ENCODE measurements at places on chromosomes 11 and 22.

- no peak for DNase-seq
These were observed 12.5 kb upstream of the APOL5 start for GRCh38 chr22:35705141-35705540.

DNA sequence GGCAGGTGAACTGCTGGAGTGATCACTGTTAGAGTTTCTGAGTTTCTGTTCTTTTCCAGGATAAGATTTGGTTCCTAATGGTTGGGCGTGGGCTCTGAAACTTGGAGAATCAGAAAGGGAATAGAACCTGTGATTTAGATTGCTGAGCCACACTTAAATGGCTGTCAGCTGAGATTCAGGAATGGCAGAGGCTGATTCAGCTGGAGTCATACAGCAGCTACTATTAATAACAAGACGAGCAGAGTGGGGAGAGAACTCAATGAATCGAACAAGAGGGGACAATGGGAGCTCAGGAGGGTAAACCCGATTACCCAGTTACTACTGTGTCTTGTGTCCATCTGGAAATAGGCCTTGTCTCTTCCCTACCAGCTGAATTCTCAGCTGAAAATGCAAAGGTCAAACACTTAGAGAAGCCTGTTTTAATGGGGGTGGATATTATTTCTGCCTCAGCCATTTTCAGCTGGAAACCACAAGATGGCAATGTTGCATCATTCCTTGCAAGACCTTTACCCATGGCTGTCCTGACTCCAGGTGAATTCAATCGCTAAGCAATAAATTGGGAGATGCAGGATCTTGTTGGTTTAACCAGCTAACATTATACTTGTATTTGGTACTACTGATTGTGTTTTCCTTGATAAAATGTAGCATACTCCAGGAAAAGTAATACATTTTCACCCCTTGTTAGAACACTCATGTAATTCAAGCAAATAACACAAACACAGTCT, 104.5 kb upstream of the RAG2 start:
- no peak for DNase-seq

DNA sequence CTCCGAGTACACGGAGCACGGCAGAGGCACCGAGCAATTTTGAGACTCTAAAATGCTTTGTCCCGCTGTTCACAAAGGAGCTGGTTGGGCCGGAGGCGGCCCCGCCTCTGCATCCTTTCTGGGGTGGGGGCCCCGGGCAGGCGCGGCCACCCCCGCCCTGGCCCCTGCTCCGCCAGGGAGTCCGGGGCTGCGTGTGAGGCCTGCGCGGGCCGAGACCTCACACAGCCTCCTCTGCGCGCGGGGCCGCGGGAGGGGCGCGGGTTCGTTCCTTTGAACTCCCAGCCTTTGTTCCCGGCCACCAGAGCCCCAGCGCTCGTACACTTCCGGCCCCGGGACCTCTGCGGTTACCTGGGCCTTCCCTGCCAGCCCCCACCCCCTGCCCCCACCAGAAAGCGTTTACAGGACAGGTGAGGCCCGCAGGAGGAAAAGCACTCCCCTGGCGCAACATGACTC, 1.6 kb downstream of the FGF19 start:
- peak; percentile 75 for DNase-seq

GRCh38 chr11:126956635-126957034, 43.9 kb downstream of the KIRREL3 start:
- no peak for DNase-seq

GRCh38 chr11:720642-721246, 14.7 kb downstream of the EPS8L2 start:
- peak; percentile 87 for DNase-seq

DNA sequence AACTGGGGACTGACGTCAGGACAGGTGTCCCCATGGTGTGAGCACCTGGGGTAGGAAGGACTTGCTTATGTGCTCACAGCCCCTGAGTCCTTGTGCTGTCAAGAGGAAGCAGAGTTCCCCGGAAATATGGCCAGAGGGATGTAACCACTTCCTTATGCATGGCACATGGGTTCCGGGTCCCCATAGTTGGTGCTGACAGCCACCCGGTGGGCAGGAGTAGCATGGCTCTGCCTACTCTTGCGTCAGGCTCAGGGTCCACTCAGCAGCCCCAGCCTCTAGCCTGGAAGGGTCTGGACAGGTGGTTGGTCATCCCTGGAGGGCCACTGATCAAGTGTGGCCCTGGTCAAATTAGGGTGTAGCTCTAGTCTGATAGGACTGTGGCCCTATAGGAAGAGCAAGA, 42.8 kb upstream of the CCND1 start:
- DNase-seq = no peak

- DNase-seq = no peak
These were observed 2.0 kb upstream of the RRAS2 start for GRCh38 chr11:14360976-14361375.

DNA sequence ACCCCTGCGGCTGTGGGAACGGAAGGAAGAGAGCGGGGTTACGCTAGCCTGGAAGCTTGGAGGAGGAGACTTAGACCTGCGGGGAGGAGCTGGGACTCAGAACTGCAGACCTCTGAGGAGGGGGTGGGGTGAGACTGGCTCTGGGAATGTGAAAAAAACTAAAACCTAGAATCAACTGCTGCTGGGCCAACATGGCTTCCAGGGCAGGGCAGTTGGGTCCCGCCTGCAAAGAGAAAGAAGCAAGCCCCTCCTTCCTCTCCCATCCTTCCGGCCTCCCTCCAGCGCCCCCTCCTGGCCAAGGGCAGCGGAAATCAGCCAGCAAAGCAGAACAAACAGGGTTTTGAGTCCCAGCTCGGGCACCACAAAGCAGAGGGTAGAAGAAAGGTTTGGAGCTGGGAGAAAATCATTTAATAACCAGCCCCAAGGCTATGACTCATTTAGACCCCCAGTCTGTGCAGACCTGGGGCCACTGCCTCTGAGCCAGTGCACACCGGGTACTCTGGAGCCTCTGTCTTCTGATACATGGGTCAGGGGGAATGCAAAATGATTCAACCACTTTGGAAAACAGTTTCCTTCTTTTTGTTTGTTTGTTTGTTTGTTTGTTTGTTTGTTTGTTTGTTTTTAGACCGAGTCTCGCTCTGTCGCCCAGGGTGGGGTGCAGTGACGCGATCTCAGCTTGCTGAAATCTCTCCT, 7.3 kb upstream of the NCF4 start:
- DNase-seq = peak; percentile 93

DNA sequence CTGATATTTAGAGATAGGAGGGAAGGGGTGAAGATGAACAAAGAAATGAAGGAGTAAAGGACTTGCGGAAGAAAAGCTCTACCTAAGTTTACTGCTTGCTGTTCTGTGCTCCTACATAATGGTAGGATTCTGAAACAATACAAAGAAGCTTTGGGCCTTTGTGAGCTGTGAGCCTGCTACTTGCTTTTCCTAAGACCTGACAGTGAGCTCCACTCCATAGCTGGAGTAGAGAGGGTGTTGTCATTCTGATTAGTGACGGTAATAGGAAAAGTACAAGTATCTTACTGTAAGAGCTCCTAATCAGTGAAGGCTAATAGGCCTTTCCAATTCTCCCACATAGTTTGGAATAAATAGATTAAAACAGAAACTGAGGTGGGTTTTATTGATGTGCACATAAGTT, 75.9 kb downstream of the PARVA start:
- DNase-seq = no peak

- no peak for DNase-seq
These were observed 20.0 kb upstream of the CASP12 start for GRCh38 chr11:104918113-104918824.

GRCh38 chr22:24429411-24430365, 2.3 kb downstream of the ADORA2A start:
- no peak for DNase-seq

DNA sequence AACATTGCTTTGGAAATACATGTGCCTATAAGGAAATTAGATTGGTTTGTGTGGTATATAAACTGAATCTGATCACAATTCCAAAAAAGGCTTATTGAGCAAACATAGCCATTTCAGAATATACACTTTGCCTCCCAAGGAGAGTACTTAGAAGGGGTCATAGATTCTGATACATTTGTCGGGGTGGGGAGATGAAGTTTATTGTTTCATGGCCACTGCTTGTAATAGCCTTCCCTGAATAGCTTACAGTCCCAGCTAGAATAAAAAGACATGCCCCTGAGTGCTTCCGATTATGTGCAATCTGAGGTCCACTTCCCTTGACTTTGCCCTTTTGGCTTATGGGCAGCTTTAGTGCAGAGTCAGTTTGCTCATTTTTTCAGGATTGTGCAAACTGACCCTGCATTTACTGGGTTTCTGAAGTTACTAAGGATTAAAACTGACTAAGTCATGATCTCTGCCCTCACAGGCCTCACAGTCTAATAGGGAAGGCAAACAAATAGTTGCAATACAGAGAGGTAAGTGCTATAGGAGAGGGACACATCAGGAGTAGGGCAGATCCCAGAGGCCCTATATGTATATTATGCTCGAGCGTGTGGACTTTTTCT, 184.2 kb downstream of the BLID start:
- no peak for DNase-seq

DNA sequence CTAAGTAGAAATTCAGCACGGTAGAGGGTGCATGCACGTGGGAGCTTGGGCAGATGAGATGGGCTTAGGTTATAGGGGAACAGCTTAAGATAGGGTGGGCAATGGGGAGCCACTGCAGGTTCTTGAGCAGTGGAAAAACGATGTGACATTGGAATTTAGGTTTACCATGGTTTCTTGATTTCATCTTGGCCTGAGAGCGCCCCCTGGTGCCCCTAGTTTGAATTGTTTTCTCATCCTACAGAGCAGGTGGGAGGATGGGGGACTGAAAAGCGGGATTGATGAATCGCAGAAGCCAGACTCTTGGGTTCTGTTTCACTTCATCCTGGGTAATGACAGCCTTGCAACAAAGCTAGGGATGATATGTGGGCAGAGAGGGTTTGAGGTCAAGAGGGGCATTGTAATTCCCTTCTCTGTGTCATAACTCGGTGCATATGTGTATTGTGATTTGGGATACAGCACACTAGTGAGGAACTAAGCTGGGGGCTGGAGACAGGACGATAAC, 6.7 kb upstream of the MCAM start:
- DNase-seq = peak; percentile 90
